Fibroblast of mammary gland (primary cell): ENCODE measurements at places on chromosomes 2 and 18.

DNA sequence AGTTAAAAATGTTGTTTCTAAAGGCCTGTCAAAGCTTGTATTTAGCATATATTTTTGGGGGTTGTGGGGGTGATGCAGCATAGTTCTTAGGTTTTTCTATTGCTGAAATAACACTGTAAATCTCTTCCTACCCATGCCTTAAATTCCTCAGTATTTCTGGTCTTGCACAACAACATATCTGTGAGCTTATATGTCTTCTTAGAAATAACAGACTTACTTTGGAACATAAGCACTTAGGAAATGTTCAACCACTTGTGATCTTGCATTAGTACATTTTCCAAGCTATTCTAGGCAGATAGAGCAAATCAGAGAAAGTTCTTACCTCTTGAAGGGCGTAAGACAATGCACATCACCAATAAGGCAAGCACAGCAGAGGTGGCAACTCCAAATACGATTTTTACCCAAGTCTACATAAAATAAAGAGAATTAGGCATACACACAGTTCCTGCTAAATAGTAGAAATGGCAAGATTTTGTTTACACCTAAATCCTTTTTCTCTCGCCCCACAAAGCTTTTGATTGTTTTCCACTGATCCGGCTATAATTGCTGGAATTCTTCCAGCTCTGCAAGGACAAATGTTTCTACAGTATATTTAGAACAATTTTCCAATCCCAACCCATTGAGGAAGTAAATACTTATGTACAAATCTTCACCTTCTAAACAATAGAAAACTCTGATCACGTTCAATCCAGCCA, 512 bp downstream of the FAP start:
- DNase-seq, result peak; percentile 83

- DNase-seq, result no peak
Observed at GRCh38 chr2:36587101-36587500, 10.9 kb downstream of the FEZ2 start.

DNA sequence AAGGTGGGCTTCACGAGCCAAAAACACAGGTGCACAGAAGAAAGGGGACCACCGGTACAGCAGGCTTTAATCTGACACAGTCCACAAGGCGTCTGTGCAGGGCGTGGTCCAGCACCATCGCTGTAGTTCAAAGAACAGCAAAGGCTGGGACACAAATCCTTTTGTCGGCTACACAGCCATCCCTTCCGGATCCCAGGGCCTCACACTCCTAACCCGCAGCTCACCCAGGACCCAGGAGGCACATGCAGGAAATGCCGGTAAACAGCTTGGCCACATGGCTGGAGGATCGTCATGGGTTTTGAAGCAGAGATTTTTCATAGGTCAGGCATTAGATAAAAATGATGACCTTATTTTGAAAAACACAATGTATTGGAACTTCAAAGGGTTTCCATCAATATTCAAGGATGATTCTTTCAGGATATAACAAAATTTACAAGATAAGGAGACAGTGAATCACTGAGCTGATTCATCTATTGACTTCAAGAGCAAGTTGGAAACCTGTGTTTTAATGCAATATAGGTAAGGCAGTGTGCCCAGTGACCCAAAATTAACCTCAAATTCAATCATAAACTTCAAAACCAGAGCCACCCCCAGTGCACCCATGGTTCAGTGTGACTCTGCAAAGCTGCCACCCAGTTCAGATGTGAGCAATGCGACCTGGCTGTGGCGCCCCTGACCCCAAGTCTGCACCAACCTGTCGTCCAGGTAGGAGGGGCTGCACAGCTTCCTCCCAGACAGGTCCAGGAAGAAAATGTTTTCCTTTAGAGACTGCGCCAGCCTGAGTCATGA, 74.4 kb downstream of the TMEM18 start:
- no peak for DNase-seq

DNA sequence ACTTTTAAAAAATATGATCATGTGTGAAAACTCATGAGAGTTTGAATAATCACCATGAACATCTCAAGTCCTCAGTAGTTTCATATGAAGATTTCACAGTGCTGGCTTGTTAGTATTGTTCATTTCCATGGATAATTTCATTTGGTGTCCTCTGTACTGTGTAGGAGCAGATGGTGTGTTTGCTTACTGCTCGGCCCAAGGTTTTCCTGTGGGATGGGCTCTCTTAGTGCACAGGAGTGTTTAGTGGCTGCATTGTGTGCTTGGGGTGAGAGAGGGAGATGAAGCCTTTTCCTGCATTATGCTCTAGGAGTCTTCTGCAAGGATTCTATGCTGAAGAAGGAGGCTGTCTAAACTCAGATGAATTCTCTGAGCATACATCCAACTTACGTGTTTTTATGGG, 270.6 kb downstream of the SOCS6 start:
- DNase-seq, result no peak

GRCh38 chr18:52348209-52348608, 8.2 kb downstream of the DCC start:
- no peak for DNase-seq

DNA sequence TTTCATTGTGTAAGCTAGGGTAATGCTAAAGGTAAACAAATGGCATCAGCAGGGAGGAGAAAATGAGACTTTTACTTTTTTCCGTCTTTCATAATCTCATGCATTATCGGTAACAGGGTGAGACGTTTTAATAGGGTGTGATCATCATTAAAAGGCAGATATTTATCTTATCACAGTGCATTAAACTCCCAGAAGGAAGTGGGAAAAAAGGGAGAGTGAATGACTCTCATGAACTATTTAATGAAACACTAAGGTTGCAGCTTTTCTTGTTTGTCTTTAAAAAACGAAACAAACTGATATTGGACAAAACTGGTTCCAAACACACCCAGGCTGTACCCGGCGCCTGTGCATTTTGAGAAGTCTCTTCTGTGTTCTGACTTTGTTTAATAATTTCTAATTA, 1936.8 kb upstream of the PIK3C3 start:
- no peak for DNase-seq

GRCh38 chr2:71824436-71824835, 323.2 kb downstream of the CYP26B1 start:
- no peak for DNase-seq

- no peak for DNase-seq
Observed at GRCh38 chr2:236360496-236360895, 96.3 kb upstream of the ASB18 start.

GRCh38 chr18:39555496-39555895, 1989.9 kb upstream of the CELF4 start:
- peak; percentile 15 for DNase-seq

DNA sequence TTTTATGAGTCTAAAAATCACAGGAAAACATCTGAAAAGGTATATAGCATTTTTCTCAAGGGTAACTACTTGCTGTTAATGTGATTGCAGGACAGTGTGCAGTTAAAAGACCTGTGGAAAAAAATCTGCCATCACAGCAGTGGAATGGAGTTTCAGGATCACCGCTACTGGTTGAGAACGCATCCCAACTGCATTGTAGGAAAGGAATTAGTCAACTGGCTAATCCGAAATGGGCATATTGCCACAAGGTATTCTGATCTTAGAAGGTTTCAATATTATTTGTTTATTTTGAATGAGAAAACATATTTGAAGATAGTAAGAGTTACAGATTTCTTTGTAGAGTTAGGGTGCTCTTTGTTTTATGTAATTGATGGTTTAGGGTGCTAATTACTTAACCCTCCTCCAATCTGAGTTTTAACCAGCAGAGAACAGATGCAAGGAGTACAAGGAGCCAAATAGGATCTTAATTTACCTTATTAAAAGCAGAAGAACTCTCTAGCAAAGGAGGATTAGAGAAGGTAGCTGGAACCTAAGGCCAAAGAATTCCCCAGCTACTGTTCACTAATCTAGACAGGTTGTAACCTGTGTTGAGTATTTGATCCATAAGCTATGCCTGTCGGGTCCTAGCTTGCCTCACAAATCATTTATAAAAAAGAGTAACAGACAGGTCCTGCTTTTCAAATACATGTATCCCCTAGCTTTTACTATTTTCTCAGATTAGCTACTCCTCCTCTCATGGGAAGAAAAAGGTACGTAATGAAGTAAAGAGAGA, 35.0 kb downstream of the PIKFYVE start:
- DNase-seq, result no peak

- DNase-seq, result no peak
Observed at GRCh38 chr2:1011006-1011405, 60.4 kb downstream of the SNTG2 start.

- DNase-seq, result no peak
Observed at GRCh38 chr2:240481720-240482119, 46.3 kb downstream of the GPC1 start.

DNA sequence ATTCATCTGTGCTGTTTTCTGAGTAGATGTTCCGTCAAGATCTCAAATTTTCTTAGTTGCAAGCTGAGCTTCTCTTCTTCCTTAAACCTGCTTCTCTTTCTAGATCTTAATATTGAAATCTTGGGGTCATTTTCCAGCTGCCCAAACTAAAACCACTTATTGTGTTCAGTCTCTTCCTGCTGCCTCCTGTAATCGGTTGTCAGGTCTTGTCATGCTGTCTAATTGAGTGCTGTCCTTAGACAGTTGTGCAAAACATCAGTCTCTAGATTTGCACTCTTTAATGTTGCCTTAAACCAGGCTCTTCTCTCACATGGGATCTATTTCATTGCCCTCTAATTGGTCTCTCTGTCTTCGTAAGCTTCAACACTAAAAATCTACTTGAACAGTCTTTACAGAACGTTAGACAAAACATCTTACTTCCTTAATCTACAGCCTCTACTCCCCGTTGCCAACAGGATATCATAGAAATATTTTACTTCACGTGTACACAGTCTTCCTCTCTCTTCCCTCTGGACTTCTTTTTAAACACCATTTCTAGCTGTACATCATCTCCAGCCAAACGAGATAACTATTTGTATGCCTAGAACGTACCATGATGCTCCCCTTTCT, 34.9 kb downstream of the GPD2 start:
- DNase-seq, result no peak
